ENCODE measurements at places on chromosomes 4 and X.
A peak's percentile ranks its signal among the peaks of the same experiment; 100 is the strongest.

DNA sequence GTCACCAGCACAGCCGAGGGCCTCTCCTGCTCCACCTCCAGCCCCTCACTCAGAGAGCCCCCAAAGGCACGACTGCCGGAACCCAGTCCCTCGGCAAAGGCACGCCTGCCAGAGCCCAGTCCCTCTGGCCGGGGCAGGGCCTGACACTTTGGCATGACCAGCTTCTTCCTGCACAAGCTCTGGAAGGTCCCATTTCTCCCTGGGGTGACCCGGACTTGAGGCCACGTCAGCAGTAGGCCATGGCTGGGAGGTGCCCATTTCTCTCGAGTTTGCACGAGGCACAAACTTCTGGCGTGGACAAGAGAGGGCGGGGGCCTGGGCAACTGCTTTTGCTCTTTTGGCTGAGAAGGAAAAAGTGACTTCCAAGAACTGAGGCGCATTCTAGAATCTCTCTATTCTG lies 62.2 kb upstream of the GPR78 start:
- no peak for DNase-seq

GRCh38 chr4:40544221-40544620 lies 85.4 kb downstream of the RBM47 start:
- no peak for DNase-seq

DNA sequence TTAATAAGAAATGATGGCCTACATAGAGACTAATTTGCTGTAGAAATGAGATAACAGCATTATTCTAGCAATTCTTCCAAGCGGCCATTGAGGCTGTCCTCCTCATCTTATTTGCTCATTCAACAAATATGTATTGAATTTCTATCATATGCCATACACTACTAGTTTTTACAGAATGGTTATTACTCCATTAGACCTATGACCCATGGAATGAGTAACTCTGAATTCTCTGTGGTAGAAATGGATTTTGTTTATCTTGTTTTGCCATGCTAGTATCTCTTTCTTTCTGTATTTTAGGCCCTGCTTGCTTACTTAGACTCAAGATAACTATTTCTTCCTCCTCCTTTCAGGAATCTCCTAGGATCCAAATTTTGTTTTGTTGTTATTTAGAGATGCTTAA lies 103.5 kb downstream of the RPA4 start:
- DNase-seq, result no peak

GRCh38 chr4:133186845-133187244 lies 37.8 kb downstream of the PCDH10 start:
- DNase-seq, result no peak

- no peak for DNase-seq
Observed at GRCh38 chr4:7464259-7464655, 29.5 kb upstream of the PSAPL1 start.

DNA sequence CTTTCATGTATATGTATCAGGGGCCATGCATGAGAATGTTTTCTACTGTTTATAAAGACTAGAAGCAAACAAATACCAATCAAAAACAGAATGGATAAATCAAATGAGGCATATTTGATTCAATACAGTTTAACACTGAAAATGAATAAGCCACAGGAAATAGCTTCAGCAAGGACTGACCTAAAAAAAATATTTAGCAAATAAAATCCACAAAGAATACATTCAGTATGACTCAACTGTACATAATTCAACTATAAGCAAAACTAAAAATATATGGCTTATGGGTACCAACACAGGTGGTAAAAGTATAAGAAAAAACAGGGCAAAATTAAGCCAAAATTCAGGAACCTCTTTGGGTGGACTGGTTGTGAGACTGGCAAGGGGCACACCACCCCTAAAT lies 112.9 kb downstream of the KCNIP4 start:
- DNase-seq, result no peak

DNA sequence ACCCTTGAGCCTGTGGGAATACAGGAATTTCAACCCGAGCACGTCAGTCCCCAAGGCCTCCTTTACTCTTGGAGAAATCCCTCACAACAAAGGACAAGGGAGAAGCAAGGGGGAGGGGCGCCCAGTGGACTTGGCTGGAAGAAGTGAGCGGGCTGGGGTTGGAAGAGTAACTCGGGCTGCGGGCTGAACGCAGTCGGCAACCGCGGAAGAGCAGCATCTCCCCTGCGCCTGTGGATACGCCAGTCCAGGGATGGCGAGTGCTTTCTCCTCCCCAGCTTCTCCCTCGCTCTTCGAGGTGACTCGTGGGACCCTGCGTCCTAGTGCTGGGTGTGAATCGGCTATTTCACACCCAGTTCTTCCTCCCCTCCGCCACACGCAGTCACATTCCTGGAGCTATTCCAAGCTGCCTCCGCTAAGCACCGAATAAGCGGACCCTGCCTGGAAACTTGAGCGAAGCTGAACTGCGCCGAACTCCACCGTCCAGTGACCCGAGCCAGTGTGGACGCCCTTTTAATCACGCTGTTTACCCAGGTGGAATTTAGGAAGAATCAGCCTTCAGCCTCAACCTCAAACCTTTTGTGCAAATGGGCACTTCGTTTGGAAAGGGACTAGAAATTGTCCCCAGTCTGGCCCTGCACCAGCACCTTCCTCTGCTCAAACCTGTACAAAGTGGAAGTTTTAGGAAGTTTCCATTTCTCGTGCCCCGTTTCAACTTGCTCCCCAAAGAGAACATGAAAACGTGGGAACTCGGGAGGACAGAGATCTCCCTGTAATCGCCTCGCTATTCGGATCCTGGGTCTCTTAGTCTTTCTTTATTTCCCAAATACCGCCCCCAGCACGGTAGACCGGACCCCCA lies 64.3 kb upstream of the WDR17 start:
- no peak for DNase-seq

GRCh38 chrX:40267334-40268187 lies 169.8 kb upstream of the BCOR start:
- DNase-seq, result no peak

DNA sequence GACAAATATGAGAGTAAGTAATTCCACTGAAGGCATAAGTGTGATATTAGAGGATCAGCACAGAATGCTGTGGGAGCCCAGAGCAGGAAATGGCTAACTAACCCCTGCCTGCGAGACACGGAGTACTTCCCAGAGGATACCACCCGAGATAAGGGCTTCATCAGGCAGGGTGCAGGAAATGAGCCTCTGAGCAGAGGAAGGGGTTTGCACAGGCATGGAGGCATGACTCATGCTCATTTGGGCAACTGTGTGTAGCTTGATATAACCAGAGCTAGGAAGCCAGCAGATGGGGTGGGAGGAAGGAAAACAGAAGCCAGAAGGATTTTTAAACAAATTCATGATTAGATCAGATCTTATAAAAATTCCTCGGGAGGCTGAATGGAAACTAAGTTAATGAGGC lies 70.0 kb upstream of the TSPAN5 start:
- DNase-seq, result no peak

DNA sequence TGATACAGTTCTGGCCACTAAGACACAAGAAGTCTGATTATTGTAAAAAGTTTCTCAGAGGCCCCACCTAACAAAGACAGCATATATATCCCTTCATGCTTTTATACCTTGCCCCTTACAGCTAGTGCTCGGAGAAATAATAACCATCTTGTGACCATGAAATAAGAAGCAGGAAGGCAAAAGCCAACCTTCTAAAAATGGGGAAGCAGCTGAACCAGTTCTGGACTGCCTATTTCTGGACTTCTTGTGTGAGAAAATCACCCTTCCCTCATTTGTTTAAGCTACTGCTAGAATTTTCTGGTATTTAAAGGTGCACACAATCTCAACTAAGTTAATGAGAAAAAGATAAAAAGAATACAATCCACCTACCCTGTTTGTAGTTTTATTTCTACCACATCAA lies 87.5 kb downstream of the CNOT6L start:
- DNase-seq, result no peak

GRCh38 chrX:65874110-65874509 lies 165.8 kb downstream of the VSIG4 start:
- no peak for DNase-seq

GRCh38 chrX:101263766-101264165 lies 27.4 kb downstream of the TAF7L start:
- DNase-seq, result no peak

- DNase-seq, result no peak
Observed at GRCh38 chr4:113684534-113685091, 76.9 kb downstream of the CAMK2D start.

- DNase-seq, result no peak
Observed at GRCh38 chr4:186826846-186827533, 103.3 kb upstream of the FAT1 start.

DNA sequence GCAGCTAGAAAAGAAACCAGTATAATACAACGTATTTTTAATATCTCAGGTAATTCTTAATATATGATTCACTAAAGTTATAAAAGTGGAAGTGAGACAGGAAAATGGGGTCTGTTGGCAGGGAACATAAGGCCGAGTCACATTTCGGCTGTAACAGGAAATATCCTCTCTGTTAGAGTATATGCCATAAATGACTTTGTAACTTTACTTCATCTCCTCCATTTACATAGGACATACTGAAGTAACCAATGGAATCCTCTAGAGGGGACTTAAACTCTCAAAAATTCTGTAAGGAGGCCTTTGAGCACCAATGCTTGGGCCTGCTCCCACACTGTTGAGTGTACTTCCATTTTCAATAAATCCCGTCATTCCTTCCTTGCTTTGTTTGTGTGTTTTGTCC lies 71.3 kb downstream of the ANKRD17 start:
- DNase-seq, result no peak

- DNase-seq, result no peak
Observed at GRCh38 chr4:72876946-72877345, 192.6 kb downstream of the COX18 start.

- DNase-seq, result no peak
Observed at GRCh38 chr4:37243722-37244582, 591 bp upstream of the NWD2 start.

DNA sequence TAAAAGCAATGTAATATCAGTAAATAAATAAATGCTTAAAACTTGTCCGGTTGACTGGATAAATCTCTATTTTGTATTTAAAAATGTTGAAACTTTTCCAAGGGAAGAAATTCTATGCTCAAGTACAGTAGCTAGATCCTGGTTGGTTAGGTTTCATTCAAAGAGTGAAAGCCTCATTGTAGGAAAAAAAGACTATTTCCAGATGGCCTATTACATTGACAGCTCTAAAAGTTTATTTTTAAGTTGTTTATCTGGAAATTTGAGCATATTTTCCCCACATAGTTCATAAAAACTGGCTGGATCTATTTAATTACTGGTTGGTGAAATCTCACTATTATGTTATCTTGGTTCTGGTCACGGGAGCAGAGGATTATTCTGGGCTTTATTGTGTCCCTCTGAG lies 38.0 kb downstream of the FRAS1 start:
- DNase-seq, result no peak

- DNase-seq, result no peak
Observed at GRCh38 chr4:121112530-121112929, 40.2 kb upstream of the NDNF start.

DNA sequence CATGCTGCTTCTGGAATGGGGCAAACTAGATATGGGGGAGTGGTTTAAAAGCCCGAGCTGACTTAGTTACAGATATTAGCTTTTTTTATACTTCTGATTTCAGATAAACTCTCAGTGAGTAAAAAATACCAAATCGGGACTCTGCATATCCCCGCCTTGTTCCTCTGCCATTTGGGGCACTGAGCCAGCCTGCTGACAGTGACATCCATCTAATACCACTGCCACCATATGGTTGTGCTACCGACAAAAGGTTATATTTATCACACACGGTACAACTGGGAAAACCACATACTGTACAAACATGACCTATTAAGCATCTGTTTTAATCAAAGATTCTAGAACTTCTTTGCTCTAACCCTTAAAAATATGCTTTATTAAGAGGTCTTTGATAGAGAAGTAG lies 78.7 kb downstream of the GALNT7 start:
- DNase-seq, result no peak

GRCh38 chr4:67550857-67551256 lies 5.6 kb upstream of the CENPC start:
- no peak for DNase-seq

GRCh38 chrX:140091125-140091886 lies 126.0 kb upstream of the CXorf66 start:
- DNase-seq, result peak; percentile 6

- DNase-seq, result no peak
Observed at GRCh38 chr4:5720980-5721379, 10.0 kb downstream of the EVC start.

GRCh38 chr4:3017504-3017903 lies 54.1 kb downstream of the GRK4 start:
- DNase-seq, result no peak

DNA sequence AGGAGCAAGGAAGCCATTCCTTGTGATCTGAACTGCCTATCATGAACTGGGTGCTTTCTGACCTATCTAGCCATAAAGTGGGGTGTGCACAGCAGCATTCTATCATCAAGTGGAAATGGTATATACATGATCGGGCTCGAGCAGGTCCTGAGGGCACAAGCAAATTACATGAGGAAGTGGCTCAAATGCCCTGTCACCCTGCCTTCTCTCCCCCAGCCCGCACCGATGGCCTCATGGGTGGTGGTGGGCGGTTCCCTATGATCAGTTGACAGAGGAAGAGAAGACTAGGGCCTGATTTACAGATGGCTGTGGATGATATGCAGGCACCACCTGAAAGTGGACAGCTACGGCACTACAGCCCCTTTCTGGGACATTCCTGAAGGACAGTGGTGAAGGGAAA lies 46.3 kb upstream of the BCLAF3 start:
- no peak for DNase-seq

GRCh38 chr4:116217781-116218180 lies 867.6 kb downstream of the TRAM1L1 start:
- no peak for DNase-seq

DNA sequence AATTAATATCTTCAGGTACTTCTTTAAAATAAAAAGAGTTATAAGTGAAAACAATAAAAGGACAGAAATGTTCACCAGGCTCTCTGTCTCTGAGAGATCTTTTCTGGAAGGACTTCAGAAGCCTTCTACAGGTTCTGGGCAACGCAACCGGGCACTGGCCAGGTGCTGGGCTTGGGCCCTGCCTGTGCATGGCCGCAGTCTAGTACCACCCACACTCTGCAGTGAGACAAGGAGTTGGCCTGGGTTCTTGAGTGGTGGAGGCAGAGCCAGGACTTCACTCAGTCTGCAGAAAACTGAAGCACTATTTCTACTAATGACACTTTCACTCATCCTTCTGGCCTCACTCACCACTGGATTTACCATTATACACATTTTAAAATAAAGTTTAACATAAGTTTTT lies 21.8 kb downstream of the TAPT1 start:
- no peak for DNase-seq

DNA sequence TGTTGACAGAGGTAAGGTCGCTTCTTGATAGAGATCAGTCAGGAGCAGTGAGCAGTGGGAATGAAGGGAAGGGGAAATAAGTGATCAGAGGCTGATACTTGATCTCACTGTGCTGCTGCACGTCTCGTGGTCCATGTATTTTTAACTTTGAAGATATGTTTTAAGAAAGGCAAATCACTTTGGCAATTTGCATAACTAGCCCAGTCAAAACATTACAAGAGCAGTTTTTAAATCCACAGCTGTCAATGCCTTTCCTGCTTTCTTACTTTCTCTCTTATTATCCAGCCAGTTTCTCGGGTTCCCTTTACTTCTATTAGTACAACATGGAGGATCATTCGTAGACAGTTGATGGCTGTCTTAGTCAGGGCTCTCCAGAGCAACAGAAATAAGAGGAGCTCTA lies 472.8 kb downstream of the TMA16 start:
- DNase-seq, result no peak

Data from stimulated activated CD4-positive, alpha-beta T cell treated with anti-CD3 and anti-CD28 coated beads, TNF-alpha, amount 100 ng/mL, for 48 hours (primary cell).